ENCODE measurements at places on chromosomes 12 and 14. TPM values are rescaled to one million over a fixed set of nuclear protein-coding genes. Genes with fewer than 3 reads are reported as not detected.

Gene DENR
- total RNA-seq = 48.9 TPM

Gene TMTC1
- total RNA-seq = 17.1 TPM

Gene RIPK3
- total RNA-seq = under 0.01 TPM

Gene AKAP3
- 4.1 TPM for total RNA-seq

Gene CFAP54
- total RNA-seq = 5.3 TPM

Gene KCNC2
- 22.4 TPM for total RNA-seq

Gene GLT1D1
- 11.0 TPM for total RNA-seq

Gene SYNE3
- 1.2 TPM for total RNA-seq

GRCh38 chr12:121295116-121295745 is 1.3 kb downstream of the CAMKK2 start:
- no peak for DNase-seq

- no peak for DNase-seq
These were observed 14.8 kb downstream of the EMP1 start for GRCh38 chr12:13211191-13211858.

GRCh38 chr12:71981149-71981548 is 42.5 kb downstream of the TPH2 start:
- no peak for DNase-seq

DNA sequence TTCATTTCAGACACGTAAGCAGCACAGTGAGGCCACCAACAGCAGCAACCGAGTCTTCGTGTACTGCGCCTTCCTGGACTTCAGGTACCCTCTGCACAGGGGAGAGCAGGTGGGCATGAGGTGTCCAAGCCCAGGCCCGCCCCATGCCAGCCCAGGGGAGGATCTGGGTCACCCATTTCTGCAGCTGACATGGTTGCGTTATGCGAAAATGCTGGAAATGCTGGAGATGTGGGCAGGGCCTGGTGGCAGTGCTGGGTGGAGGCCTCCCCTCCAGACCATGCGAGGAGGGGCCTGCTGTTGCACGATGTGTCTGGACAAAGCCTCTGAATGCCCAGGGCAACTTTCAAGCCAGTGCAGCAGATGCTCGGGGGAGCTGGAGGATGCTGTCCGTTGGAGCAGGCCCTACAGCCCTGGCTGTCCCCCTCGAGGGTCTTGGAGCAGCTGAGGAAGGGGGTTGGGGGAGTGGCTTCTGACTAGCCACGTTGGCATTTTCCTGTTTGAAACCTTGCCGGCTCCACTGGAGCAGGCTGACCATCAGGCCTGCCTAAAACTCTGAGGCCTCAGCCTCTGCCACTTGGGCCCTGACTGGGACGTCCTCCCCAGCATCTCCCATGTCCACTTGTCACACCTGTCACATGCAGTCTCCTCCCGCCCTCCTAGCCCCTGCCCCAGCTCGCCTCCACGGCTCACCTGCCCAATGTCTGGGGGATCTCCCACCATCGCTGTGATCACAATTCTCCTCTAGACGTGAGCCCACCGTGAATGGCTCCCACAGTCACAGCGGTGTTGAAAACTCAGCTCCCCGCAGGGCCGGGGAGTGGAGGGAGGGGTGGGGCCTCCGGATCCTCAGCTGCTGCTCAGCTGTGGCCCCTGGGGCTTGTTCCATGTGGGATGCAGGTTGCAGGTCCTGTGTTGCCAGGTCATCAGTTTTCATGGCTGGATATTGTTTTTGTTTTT is 123.4 kb downstream of the ADGRD1 start:
- DNase-seq = no peak

DNA sequence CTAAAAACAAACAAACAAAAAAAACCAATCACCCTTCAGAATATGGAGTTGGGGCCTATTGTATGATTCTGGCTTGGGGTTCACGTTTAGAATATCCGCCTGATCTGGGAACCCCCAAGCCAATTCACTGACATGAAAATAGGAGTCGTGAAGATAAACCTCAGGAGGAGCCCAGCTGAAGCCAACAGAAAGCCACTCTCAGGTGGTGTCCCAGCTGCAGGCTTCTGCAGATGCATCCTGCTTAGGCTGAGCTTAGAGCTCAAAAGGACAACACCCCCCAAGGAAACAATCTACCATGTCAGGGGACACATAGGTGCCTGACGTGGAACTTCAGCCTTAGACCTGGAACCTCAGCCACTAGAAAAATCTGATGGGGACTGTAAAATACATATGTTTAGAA is 51.9 kb downstream of the SYNE3 start:
- no peak for DNase-seq

GRCh38 chr14:36683083-36683724 is 21.5 kb downstream of the PAX9 start:
- DNase-seq = no peak

GRCh38 chr12:57965766-57966165 is 24.4 kb downstream of the ATP23 start:
- DNase-seq = no peak

DNA sequence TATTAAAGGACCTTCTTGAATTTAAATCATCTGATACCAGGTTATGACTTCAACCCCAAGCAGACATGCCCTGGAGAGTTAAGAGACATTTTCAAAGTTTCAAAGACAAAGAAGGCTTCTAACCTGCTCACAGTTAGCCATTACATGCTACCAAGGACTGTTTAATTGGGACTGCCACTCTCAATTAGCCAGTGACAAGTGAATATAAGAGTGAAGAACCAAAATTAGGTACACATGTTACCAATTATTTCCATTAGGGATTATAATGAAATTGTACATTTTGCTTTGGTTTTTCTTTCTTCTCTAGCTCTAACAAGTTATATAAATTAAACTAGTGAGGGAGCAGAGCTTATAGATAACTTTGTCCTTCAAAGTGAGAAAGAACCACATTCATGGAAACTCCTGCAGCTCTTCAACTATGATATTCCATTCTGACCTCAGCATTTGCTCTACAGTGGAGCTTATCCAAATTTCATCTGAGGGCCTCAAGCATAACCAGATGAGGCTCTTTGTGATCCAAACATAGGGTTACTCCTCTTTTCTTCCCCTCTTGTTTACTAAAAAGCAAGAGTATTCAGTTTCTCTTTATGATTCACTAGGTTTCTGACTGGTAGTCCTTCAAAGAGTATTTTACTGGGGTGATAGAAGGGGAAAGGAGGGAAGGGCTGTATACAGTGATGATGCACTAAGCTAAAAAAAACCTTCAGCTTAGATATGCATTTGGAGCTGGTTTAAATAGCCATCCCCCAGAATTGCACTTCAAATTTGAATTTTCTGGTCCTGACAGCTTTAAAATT is 91.3 kb downstream of the DUSP6 start:
- no peak for DNase-seq

DNA sequence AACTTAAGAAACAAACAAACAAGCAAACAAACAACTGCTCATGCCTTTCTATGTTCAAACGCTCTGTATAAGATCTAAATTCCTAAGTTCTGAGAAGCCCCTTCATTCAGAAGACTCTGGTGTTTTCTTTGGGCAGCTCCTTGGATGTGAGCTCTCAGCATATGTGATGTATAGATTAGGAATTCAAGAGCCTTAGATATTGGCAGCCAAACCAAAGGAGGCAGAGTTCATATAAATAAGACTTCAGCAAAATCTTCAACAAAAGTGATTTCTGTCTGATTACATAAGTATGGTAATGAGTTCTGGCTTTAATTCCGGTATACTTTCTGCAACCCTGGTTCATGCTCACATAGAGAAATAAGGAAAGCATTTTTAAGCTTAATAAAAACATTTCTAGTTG is 145.6 kb downstream of the DYRK2 start:
- DNase-seq = no peak

DNA sequence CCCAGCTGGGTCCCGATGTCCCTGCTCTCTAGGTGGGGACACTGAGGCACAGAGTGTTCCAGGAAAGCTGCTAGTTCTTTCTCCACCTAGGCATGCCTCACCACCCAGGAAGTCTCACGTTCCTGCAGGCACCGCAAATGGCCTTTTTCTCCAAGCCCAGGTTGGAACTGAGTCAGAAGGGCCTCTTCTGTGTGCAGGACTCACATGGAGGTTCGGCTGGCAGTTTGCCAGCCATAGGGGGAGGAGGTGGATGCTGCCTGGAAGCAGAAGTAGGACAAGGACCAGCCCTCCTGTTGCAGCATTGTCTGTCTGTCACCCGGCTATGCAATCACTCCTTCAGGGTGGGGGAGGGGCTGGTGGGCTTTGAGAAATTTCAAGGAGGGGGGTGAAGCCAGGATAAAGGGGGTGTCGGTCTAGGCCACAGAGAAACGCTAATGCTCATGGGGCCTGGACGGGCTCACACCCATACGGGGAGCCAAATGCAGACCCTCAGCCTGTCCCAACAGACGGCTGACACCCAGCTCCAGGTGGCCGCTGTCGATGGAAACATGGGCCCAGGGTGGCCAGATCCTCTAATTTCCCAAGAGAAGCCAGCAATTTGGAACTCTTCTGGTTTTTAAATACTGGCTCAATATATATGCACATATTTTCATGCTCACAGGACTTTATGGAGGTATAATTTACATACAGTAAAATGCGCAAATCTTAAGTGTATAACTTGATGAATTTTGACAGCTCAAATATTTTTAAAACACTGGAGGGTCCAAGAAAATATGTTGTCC is 120.5 kb downstream of the PHETA1 start:
- DNase-seq = no peak

GRCh38 chr12:91106283-91106682 is 5.0 kb downstream of the LUM start:
- no peak for DNase-seq

DNA sequence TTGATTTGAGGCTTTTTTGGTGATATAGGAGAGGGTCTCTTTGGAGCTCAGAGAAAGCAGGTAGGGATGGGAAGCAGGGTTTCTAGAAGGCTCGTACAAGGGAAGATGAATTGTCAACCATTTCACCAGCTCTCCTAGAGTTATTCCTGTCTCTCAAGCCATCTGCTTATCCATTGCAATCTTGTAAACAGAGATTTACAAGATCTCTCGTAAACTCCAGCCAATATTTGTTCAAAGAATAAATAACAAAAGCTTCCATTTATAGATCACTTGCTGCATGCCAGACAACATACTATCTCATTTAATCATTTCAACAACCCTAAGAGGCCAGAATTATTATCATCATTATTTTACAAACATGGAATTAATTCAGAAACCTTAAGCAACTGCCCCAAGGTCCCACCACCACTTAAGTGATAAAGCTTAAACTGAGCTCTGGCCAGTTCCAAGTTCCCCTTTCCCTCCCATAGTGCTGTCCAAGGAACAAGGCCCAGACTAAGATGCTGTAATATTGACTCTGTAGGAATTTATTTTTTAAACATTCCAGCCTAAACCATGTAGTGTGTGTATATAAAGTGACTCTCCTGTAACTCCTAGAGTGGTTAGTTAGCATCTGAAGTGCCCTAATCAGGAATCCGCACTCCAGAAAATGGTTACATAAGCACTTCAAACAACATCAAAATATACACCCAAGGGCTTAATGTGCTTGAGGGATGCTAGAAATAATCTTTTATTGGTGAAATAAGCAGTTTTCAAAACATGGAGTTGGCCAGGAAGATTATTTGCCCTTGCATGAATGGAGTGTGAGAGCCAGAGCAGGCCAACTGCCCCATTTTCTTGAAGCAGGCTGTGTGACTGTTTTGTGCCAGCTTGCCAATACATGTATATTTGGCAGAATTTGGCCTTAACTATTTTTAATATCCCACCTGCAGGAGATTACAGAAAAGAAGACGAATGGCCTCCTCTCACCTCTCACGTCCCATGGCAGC is 2.8 kb upstream of the PLEKHH1 start:
- no peak for DNase-seq

DNA sequence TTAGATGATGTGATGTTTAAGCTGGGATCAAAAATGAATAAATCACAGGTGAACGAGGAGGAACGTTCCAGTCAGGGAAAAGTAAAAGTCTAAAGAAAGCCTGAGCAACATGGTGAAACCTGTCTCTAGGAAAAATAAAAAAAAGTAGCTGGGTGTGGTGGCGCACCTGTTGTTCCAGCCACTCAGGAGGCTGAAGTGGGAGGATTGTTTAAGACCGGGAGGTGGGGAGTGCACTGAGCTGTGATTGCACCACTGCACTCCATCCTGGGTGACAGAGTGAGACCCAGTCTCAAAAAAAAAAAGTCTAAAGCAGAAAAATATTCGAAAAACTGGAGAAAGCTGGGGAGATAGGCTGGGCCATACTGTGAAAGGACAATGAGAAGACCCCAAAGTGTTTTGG is 39.2 kb upstream of the SOCS2 start:
- DNase-seq = no peak

DNA sequence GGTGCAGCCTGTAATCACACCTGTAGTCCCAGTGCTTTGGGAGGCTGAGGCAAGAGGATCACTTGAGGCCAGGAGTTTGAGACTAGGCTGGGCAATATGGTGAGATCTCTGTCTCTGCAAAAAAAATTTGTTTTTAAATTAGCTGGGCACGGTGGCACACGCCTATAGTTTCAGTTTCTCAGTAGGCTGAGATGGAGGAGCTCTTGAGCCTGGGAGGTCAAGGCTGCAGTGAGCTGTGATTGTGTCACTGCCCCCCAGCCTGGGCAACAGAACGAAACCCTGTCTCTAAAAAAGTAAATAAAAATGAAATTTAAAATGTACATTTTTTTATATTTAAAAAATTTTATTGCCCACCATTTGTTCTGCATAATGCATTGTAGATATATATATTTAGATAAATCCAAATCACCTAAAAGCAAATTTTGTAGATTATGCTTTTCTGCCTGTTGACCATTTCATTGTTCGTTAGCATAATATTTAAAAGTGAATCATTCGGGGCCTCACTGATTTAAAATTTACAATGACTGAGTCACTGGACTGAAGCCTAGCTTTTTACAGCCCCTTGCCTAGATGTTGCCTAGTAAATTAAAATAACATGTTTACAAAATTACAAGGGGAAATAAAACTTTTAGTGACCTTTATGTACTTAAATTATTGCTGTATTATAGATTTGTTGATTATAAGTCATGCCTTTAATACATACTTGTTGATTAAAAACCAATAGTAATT is 87.9 kb downstream of the USP15 start:
- DNase-seq = no peak

DNA sequence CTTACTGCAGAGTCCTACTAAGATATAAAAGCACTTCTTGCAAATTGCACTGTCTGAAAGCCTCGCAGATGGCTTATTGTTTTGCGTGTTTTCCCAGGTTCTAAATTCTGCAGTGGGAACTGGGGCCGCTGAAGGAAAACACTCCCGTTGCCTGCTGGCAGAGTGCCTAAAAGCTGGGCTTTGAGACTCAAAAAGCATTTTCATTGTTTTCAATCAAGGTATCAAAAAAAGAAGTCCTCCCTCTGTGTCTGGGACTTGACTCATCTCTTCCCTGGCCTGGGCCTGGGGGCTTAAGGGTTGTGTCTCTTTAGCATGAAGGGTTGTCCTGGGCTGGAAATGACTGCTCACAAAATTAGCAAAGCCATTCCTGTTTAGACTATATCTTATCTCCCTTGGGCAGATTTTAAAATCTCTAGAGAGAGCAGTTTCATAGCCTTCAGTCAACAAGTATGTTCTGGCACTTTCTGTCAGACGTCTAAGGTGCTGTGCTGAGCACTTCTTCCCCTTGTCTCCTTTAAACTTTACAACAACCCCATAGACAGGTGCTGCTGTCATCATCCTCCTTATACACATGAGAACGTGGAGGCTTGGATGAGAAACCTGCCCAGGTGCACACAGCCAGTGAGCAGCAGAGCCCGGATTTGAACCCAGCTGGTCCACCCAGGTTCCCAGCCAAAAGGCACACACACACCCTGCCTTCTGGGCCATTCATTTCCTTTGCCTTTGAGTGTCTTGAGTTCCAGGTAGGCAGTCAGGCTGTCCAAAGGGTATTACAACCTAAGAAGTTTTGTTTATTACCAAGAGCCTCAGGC is 31.1 kb downstream of the ELK3 start:
- DNase-seq = no peak

- no peak for DNase-seq
These were observed 32.2 kb downstream of the SUSD6 start for GRCh38 chr14:69643430-69644200.

Measured in frontal cortex (tissue), 4 donors.